ENCODE measurements at places on chromosomes 5 and 9.

DNA sequence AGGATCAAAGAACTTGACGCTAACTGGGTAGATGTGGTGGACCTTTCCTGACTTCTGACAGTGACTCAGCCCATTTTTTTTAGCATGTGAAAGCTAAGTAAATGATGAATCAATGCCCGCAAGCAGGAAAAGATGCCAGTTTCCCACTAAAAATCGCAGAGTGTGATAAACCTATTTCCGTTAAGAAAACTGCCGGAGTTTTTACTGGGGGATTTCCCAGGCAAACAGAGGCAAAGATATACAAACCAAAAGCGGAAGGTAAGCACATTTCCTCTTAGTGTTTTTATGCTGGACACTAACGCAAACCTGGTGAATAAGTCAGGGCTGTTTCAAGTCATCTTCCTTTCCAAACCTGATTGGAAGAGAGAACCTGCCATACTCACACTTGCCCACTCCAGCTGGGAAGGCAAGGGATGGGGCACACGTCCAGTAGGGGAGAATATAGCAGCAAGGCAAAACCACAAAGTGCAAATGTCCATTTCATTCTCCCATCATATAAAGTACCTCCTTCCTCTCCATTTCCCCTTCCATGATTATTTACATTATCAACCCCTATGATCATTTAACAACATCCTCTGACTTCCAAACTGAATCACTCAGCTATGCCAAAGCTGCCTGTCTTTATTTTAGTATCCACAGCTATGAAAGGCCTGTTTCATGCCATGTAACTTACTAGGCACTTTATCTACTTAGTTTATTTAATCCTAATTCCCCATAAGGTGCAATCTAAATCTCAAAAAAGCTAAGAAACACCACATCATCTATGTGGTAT lies 349.7 kb upstream of the RFX3 start:
- no peak for DNase-seq

DNA sequence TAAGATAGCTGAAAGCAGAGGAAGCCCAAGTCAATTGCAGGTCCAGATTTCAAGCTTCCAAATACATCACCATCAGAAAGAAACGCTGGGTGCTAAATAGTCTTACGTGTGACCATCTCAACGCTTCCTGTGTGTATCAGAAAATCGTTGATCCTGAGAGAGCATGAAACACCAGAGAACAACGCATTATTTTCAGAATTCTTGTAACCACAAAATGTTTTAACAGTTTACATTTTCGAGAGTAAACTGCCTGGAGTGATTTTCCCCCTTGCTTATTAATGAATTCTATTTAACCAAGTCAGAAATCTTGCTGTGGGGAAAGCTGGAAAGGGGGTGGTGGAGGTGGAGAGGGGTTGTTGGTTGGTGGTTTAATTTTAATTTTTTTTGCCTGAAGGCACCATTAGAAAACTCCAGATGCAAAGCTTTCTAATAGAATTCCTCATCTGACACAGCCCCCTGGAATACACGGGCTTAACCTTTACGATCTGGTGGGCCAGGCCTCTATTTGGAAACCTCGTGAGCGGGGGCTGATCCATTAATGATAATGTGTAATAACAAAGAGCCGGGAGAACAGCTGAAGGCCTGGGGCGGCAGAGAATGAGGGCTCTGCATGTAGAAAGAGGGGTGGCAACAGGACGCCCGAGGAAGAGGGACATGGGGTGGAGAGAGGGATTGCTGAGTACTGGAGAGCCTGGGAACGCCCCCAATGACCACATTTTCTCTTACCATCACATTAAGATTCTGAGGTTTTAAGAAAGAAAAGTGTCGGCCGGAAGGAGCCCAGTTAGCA lies 124.5 kb upstream of the NFIB start:
- no peak for DNase-seq

GRCh38 chr5:37552161-37552560 lies 173.0 kb downstream of the WDR70 start:
- no peak for DNase-seq

GRCh38 chr5:177290816-177291596 lies 12.5 kb downstream of the RAB24 start:
- DNase-seq: no peak

GRCh38 chr9:136482046-136482792 lies 621 bp downstream of the SEC16A start:
- DNase-seq: no peak

GRCh38 chr5:125085797-125086505 lies 339.5 kb upstream of the ZNF608 start:
- DNase-seq: no peak

- DNase-seq: no peak
Measured at GRCh38 chr5:11126844-11127243, 365.8 kb upstream of the DAP start.

DNA sequence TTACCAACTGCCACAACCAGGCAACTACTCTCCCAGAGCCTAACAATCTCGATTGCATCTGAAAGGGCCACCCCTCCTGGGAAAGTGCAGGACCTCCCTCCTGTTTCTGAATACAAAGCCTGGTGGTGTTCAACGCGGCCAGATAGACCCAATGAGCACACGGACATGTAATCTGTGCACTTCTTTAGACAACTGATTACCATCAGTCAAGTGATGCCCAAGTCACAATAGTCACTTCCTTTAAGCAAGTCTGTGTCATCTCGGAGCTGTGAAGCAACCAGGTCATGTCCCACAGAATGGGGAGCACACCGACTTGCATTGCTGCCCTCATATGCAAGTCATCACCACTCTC lies 739 bp downstream of the C9orf72 start:
- no peak for DNase-seq

- DNase-seq: no peak
Measured at GRCh38 chr9:82363198-82363597, 374.6 kb downstream of the SPATA31D1 start.

- no peak for DNase-seq
Measured at GRCh38 chr5:117701062-117701461, 1126.4 kb upstream of the SEMA6A start.

DNA sequence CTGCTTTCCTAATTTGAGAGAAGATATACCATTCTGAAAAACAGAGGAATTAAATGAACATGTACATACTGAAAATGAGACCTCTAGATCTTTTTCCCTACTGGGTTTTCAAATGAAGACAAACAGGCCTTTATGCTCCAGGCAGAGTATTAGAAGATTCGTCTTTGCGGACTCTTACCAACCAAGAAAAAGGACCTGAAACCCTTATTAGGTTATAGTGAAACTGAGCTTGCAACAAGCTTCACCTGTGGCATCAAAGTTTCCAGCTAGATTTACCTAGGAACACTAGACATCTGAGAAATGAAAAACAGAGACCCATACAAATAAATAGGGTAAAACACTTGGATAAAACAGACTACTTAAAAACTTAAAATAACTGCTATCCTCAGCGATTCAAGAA lies 46.3 kb downstream of the SMIM15 start:
- no peak for DNase-seq

DNA sequence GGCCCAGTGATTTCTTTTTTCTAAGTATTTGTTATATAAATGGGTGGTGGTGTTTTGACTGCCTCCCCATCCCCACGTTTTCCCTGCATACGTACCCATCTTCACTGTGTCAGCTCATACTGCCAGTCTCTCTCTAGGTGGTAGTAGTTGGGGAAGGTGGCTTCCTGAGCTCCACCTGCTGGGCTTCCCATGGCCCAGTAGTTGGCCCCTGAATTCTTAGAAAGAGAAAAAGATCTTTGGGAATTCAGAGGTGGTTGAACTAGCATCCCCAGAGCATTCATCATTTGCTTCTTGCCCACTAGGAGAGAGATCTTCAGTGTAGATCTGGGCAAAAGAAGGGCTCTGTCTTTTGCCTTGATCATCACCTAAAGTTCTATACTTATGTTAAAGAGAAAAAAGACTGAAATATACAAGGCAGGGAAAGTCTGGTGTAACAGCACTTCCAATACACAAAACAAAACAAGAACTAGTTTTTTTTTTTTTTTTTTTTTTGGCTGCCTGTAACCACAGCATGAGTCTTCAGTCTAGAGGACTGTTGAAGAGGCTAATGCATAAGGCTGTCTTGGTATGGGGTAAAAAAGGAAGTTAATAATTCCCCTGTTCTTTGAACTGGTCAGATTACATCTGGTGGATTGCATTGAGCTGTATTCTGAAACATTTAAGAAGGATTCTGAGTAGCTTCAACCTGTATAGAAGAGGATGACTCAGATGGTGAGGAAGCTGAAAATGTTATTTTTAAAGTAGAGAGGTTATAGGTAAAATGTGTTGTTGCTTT lies 128.7 kb downstream of the ATG10 start:
- DNase-seq: no peak

- DNase-seq: no peak
Measured at GRCh38 chr5:14220642-14221041, 77.5 kb downstream of the TRIO start.

- no peak for DNase-seq
Measured at GRCh38 chr9:7777771-7778170, 21.8 kb downstream of the DMAC1 start.

DNA sequence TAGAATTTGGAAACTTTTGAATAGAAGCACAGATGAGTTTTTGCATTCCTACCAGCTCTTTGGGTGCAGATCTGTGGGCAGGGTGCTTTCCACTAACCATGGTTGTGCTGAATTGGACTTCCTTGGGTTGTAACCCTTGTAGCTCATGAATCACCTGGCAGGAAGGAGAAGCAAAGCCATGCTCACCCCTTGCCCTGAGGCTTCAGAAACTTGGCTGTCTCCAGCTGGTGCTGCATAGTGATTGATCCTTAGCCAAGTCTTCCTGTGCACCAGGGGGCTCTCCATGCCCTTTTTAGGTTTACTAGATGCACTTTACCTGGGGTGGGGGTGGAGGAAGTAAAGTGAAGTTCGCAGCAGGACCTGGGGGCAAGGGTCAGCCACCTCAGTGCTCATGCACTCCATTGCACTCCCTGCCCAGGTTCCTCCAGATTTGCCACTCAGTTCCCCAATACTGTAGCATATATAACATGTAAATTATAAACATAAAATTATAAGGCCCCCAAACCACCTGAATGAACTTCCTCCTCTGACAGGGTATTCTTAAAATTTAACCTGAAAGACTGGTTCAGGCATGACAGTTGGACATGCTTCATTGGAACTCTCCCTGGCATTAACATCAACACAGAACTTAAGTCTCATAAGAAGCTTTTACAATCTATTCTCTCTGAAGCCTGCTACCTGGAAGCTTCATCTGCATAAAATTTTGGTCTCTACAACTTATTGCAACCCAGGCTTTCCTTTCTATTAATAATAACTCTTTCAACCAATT lies 25.8 kb upstream of the IFNA14 start:
- no peak for DNase-seq

DNA sequence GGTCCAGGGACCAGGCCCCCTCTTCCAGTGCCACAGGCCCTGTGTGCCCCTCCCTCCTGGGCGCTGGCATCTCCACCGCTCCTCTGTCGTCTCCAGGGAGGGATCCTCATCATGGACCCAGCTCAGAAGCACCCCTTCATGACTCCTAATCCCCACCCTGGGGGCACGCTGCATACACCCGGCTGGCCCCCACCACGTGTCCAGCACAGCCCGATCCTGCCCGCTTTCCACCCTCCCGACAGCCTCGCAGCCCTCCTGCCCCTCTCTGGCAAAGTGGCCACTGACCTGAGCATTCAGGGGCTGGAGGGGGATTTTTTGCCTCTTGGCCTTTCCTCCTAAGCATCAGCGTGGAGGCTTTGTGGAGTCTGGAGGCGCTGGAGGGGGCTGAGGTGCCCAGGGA lies 1.4 kb downstream of the CCDC187 start:
- no peak for DNase-seq

DNA sequence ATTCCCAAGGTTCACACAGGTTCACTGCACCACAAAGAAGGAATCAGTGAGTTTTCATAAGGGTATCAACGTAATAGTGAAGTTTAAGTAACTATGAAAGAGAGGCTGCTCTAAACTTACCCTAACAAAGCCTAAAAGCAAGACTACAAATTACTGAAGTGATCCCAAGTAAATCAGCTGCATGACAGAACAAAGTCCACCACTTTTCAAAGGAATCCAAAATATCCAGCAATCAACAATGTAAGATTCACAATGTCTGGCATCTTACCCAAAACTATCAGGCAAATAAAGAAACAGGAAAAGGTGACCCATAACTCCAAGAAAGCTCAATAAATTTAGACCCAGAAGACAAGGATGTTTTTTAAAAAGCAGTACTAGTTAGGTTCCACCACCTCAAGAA lies 70.1 kb downstream of the GNAQ start:
- no peak for DNase-seq

DNA sequence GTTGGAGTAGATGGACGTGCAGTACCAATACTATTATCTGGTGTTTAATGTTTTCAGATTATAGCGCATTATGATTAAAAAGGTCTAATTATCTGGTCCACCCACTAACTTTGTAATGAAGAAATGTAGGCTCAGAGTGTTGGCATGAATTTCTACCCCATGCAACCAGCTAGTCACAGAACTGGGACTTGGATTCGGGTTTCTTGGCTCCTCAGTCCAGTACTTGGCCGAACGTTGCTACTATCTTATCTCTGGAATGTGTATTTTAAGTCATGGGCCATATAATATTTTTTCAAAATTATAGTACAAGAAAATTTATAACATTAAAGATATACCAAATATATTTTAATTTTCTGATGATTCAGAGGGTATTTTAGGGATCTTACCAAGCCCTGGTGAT lies 657.5 kb upstream of the DMAC1 start:
- DNase-seq: no peak

GRCh38 chr9:133754688-133755227 lies 16.6 kb upstream of the SARDH start:
- no peak for DNase-seq

- DNase-seq: no peak
Measured at GRCh38 chr5:138770977-138771376, 17.8 kb downstream of the CTNNA1 start.

DNA sequence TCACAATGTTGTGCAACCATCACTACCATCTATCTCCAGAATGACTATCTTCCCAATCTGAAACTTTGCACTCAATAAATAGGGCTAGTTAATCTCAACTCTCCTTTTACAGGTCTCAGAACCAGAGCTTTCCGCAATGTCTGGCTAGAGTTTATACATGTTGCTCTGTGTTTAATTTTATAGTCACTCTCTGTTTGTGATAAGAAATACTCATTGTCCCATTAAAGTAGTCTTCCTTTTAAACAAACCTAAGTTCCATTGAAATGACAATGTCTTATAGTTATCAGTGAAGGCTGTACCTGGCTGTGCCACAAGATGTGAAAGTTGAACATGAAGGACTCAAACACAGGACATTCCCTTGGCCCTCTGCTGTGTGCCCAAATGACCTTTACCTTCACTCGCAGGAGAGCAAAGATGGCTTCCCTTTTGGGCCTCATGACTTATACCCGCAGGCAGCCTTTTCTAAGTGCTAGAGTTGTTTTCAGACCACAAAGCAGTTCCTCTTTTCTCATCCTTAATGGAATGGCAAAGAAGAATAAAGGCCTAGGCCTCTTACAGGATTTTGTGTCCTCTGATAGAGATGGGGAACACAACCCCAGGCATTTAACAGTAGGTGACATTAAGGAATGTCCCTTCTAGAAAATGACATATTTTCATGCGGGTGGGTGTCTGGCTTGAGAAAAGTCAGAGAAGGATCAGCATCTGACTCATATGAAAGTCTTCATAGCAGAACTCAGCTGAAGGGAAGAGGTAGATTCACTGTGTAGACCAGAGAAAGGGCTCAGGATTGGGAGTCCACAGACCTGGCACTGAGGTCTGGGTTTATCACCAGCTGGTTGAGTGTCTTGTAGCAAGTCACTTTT lies 69.6 kb upstream of the ATP10B start:
- no peak for DNase-seq

All from nucleus accumbens (tissue), 56 donors.